ENCODE measurements at places on chromosomes 2 and 18.

GRCh38 chr2:203648273-203648672 lies 58.2 kb upstream of the CD28 start:
- H3K4me3 ChIP-seq = no peak overlapping the region
- DNase-seq = no peak
- H3K36me3 ChIP-seq = no peaks in the 10 kb centered on the region
- no peaks in the 10 kb centered on the region for H3K27me3 ChIP-seq
- H3K4me1 ChIP-seq = peaks cover 13% of the 10 kb centered on the region

- H3K36me3 ChIP-seq = no peaks in the 10 kb centered on the region
- H3K4me3 ChIP-seq = no peak overlapping the region
- H3K27ac ChIP-seq = no peak overlapping the region
- no peaks in the 10 kb centered on the region for H3K27me3 ChIP-seq
Measured at GRCh38 chr2:206989311-206989710, 50.0 kb downstream of the CPO start.

GRCh38 chr2:15107137-15107536 lies 454.0 kb downstream of the NBAS start:
- no peaks in the 10 kb centered on the region for H3K4me1 ChIP-seq
- no peak for DNase-seq
- no peaks in the 10 kb centered on the region for H3K36me3 ChIP-seq
- H3K27me3 ChIP-seq = no peaks in the 10 kb centered on the region
- no peak overlapping the region for H3K27ac ChIP-seq

- H3K4me3 ChIP-seq = no peak overlapping the region
- peaks cover 23% of the 10 kb centered on the region for H3K4me1 ChIP-seq
- H3K27ac ChIP-seq = no peak overlapping the region
- no peaks in the 10 kb centered on the region for H3K27me3 ChIP-seq
Measured at GRCh38 chr2:6906165-6906741, 11.0 kb upstream of the RNF144A start.

- no peak for DNase-seq
- H3K4me3 ChIP-seq = no peak overlapping the region
- H3K4me1 ChIP-seq = no peaks in the 10 kb centered on the region
- H3K36me3 ChIP-seq = peaks cover 48% of the 10 kb centered on the region
Measured at GRCh38 chr18:76896677-76897076, 74.3 kb downstream of the ZNF236 start.

GRCh38 chr2:102238039-102238756 lies 51.4 kb downstream of the IL1RL2 start:
- DNase-seq = no peak
- H3K27ac ChIP-seq = no peak overlapping the region
- H3K27me3 ChIP-seq = peaks cover 4% of the 10 kb centered on the region
- H3K36me3 ChIP-seq = no peaks in the 10 kb centered on the region
- H3K4me1 ChIP-seq = no peaks in the 10 kb centered on the region

All from thymus (tissue), 14 donors.